DND-41 (cell line): ENCODE measurements at places on chromosomes 6 and 20.

- no peak for DNase-seq
These were observed 28.8 kb downstream of the FARS2 start for GRCh38 chr6:5290097-5290496.

DNA sequence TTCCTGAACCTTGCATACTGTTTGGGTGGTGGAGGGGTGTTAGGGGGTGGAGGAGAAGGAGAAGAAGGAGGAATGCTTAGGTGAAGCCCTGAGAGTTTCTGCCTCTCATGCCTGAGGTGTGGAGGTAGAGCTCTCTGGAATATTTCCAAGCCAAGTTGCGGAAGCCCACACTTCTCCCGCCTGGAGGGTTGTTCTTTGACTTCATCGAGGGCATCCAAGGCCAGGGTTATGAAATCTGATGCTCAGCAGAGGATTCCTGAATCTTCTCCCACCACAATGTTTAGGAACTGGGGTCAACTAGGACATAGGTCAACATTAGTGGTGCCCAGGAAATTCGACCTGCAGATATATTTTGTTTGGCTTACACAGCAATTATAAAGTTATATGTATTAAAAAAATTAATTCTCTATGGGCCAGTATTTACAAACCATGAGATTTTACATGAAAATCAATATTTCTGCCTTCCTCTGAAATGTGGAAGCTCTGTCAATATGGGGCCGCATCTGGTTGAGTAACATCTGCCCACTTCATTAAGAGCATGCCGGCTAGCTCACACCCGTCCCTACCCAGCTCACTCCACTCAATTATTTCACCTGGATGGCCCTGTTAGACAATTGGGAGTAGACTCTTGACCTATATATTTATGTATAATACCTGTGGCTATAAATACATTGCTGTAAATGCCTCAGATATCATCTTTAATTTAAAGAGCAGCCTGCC is 257.1 kb upstream of the ZFP64 start:
- no peak for DNase-seq

DNA sequence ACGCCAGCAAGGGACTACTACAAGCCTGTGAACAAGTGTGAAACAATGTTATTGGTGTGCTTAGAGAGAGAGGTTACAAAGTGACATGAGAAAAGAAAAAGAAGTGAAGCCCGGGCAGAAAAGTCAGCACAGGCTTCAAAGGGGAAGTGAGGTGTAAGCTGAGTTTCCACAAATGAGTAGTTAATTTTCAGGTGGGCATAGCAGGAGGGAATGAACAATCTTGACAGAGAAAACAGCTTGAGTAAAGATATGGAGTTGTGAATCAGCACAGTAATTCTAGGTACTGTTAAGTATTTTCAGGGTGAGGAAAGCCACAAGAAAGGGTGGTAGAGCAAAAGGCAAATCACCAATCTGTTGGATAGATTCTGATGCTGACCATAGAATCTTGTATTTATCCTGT is 4.3 kb downstream of the KCNQ5 start:
- DNase-seq: no peak

- no peak for DNase-seq
These were observed 177.3 kb upstream of the CCN2 start for GRCh38 chr6:132128424-132128823.

DNA sequence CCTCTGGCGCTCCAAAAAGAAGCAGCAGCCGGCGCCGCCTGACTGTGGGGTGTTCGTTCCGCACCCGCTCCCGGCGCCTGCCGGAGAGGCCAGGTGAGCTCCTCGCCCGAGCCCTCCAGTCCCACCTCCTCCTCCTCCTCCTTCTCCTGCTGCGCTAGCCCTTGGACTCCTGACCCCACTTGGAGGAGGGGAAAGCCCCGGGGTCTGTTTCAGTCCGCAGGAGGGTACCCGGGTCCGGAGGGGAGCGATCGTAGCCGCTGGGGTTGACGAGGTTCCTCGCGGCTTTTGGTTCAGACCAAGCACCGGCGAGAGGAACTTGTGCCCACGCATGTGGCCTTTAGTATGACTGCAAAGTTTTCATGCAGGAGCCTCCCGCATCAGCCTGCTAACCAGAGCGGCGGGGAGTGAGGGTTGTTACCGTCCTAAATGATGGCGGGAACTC is 493 bp downstream of the CRYBG1 start:
- DNase-seq: no peak

GRCh38 chr6:10867952-10868351 is 13.9 kb downstream of the GCM2 start:
- no peak for DNase-seq

- DNase-seq: no peak
These were observed 146.9 kb downstream of the FUT9 start for GRCh38 chr6:96162711-96163120.

GRCh38 chr6:131061041-131061750 is 1.8 kb downstream of the EPB41L2 start:
- no peak for DNase-seq

- no peak for DNase-seq
These were observed 14.6 kb downstream of the CCM2L start for GRCh38 chr20:32024683-32025295.

GRCh38 chr20:62051144-62051543 is 14.5 kb downstream of the TAF4 start:
- no peak for DNase-seq

- DNase-seq: no peak
These were observed 1.6 kb downstream of the DSP start for GRCh38 chr6:7542874-7543624.

GRCh38 chr20:49823152-49823847 is 10.7 kb downstream of the SLC9A8 start:
- DNase-seq: peak; percentile 38

DNA sequence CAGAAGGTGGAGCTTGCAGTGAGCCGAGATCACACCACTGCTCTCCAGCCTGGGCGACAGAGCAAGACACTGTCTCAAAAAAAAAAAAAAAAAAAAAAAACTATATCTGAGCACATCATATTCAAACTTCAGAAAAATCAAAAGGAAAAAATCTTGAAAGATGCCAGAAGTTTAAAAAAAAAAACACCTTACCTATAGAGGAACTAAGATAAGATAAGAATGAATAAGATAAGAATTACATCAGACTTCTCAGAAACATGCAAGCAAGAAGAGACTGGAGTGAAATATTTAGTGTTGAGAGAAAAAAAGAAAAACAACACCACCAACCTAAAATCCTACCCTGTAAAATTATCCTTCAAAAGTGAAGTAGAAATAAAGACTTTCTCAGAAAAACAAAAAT is 116.8 kb upstream of the ARID1B start:
- DNase-seq: no peak

GRCh38 chr20:21016751-21017150 is 89.4 kb downstream of the LINC00237 start:
- DNase-seq: no peak

GRCh38 chr20:33545763-33546162 is 55.9 kb downstream of the CBFA2T2 start:
- no peak for DNase-seq

DNA sequence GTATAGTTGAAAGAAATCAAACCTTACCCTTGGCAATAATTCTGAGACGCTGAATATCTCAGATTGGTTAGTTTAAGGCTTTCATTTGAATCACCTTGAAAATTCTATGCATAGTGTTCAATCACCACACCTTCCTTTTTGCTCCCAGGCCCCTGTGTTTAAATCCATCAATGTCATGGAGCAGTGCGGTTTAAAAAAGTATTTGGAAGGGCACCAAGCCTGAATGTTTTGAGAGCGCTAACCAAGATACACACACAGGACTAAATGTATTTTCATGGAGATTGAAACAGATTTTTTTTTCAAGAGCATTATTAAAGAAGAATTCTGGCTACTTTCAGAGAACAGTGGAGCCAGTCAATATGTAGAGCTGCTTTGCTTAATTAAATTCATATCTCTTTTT is 195.7 kb downstream of the CENPW start:
- no peak for DNase-seq

GRCh38 chr6:111808493-111808892 is 64.8 kb downstream of the FYN start:
- DNase-seq: no peak

DNA sequence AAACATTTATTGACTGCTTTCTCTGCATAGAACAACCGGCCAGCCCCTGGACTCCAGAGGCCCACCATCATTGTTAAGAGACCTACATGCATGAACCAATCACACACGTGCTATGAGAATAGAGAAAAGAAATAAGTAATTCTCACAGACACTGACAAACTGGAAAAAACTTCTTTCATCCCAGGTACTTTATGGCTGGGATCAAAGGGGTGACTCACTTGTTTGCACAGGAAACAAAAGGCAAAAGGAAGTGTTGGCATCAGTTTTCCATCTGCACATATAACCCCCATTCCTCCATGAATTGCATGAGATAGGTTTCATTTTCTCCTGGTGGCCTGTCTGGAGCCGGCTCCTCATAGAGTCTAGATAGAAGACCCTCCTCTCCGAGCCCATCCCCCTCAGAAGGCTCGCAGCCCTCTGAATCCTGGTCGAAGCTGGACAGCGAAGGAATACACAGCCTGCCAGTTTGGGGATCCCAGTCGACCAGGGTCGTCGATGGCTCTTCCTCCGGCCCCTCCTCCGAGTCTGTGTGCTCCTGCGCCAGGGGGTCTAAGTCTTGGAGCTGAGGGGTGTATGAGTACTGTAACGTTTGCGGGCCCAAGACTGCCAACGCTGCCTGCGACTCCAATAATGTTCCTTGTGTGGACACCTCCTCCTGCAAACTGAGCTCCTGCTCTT is 43.3 kb downstream of the IL20RA start:
- no peak for DNase-seq

DNA sequence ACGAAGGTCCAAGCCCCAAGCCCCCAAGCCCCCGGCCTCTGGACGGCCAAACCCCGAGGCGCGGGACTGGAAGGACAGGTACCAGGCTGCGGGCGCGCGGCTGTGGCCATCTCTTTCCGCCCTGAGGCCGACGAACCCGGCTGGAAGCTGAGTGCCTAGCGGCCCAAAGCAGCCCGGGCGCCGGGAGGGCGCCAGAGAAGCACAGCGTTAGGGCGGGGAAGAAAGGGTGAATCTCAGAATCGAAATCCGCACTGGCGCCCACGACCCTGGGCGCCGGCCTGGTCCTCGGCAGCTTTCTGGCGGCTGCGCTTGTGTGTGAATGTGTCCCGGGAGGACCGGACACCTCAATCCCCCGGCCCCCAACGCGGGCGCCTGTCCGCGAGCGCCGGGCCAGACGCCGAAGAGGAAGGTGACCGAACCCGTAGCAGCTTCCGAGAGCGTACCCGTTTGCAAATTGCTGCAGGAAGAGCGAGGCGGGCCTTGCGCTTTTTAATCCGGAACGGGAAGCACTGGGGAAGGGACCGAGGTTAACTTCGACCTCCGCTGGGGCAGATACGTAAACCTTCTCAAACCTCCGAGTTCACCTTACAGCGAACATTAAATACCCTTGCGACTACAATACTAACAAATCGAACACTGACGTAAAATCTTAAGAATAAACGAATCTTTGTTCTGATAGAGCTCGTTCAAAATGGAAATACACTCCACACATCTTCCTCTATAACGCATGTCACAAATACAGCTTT is 2.9 kb downstream of the NRN1 start:
- no peak for DNase-seq

DNA sequence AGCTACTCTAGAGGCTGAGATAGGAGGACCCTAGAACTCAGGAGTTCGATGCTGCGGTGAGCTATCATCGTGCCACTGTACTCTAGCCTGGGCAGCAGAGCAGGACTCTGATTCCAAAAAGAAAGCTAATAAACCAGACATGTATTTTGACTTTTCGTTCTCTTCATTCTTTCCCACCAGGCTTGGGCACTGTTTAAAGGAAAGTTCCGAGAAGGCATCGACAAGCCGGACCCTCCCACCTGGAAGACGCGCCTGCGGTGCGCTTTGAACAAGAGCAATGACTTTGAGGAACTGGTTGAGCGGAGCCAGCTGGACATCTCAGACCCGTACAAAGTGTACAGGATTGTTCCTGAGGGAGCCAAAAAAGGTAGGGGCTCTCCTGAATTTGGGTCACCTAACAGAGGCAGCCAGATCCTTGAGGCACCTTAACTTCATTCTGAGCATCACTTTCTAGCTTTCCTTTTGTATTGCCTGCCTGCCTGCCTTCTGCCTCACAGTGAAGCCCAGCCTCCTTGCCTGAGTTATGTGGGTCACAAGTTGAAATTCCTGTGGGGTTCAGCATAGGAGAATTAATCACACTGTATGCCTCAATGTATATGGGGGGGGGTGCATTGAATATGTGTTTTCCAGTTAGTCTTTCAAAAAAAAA is 3.2 kb downstream of the IRF4 start:
- DNase-seq: no peak

GRCh38 chr20:37362231-37362792 is 16.4 kb downstream of the SRC start:
- DNase-seq: no peak

DNA sequence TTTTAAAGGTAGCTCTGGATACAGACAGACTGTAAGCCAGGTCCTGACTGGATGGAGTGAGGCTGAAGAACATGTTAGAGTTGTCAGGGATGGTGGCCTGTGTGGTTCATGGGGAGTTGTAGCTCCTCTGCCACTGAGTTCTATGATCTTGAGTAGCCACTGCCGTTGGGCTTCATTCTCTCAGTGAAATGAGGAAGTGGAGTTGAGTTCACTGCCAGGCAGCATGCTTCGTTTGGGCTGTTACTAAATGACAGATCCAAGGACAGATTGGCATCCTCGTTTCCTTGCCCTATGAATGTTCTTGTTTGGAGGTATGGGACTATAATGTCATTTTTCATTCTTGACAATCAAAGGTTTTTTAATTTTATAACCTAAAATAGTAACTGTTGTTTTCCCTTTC is 37.2 kb downstream of the SCAND1 start:
- no peak for DNase-seq

DNA sequence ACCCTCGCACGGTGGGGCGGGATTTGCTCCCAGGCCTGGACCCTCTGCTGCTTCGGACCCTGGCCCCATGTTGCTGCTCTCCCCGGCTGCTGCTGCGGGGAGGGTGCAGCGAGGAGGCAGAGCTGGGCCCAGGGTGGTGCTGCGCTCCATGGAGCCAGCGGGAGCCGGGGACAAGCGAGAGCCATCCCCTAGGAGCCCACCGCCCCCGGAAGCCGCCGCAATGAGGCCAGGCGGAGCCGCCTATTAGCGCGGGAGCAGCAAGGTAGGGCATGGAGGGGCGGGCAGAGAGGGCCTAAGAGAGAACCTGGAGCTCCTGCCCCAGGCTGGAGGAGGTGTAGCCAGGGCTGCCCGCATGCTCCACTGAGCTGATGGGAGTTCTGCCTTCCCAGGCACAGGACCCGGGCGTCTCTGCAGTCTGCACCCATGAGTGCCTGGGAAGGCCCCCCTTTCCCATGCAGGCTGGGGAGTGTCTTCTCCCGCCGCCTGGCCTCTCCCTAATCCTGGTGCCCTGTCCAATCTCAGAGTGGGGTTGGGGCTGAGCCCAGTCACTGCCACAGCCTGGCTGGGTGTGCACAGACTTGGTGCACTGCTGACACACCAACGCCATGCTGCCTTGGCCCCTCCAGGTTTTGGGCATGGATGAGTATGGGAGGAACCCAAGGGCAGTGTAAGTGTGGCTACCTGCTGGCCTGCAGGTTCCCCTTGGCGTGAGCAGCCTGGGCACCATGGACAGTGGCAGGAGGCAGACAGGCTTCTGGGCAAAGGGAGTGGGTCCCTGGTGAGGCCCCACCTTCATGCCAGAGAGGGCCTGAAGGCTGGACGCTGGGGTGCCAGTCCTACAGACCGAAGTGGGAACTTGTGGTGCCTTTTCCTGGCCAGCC is 360.6 kb upstream of the MAP3K7 start:
- DNase-seq: no peak

- no peak for DNase-seq
These were observed 72.2 kb downstream of the UST start for GRCh38 chr6:148818939-148819575.

GRCh38 chr6:134235937-134236751 is 81.8 kb downstream of the SGK1 start:
- DNase-seq: no peak
